ENCODE measurements at places on chromosomes 6 and 20. TPM values are rescaled to one million over a fixed set of nuclear protein-coding genes. Genes with fewer than 3 reads are reported as not detected.

GRCh38 chr6:166933396-166933795 lies 23.0 kb downstream of the RNASET2 start:
- H3K4me3 ChIP-seq, result no peak overlapping the region
- DNase-seq, result no peak
- H3K27ac ChIP-seq, result no peak overlapping the region
- peaks cover 12% of the 10 kb centered on the region for H3K36me3 ChIP-seq
- H3K4me1 ChIP-seq, result peaks cover 6% of the 10 kb centered on the region

PGC gene
- not detected for total RNA-seq

- no peak overlapping the region for H3K27ac ChIP-seq
- no peak overlapping the region for H3K4me3 ChIP-seq
- no peaks in the 10 kb centered on the region for H3K36me3 ChIP-seq
- no peaks in the 10 kb centered on the region for H3K27me3 ChIP-seq
- peaks cover 6% of the 10 kb centered on the region for H3K4me1 ChIP-seq
- DNase-seq, result no peak
Measured at GRCh38 chr20:8671370-8671961, 397.4 kb upstream of the PLCB4 start.

- no peak for DNase-seq
- no peak overlapping the region for H3K4me3 ChIP-seq
- no peaks in the 10 kb centered on the region for H3K27me3 ChIP-seq
- no peak overlapping the region for H3K27ac ChIP-seq
Measured at GRCh38 chr20:50380697-50381040, 129.5 kb upstream of the PTPN1 start.

DNA sequence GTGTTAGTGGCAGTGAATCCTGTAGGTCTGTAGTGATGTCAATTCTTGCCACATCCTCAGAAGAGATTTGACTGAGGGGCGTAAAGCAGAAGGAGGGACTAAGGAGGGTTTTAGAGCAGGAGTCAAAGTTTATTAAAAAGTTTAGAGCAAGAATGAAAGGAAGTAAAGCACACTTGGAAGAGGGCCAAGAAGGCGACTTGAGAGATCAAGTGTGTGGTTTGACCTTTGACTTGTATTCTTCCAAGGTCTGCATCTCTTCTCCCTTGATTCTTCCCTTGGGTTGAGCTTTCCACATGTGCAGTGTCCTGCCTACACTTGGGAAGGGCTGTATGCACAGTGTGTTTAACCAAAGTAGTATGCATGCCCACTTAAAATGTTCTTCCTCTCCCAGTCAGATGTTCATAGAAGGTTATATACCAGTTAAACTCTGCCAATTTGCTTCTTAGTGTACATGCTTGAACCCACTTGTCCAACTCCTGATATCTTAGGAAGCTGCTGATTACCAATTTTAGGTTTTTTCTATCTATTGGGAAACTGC lies 627.6 kb downstream of the MMUT start:
- H3K4me3 ChIP-seq, result no peak overlapping the region
- H3K27ac ChIP-seq, result no peak overlapping the region
- H3K36me3 ChIP-seq, result no peaks in the 10 kb centered on the region

GRCh38 chr6:166955121-166955864 lies 1.1 kb downstream of the RNASET2 start:
- peaks cover 54% of the 10 kb centered on the region for H3K4me1 ChIP-seq
- H3K27ac ChIP-seq, result peak overlapping the region; percentile 39
- no peak for DNase-seq
- H3K36me3 ChIP-seq, result peaks cover 5% of the 10 kb centered on the region
- peak overlapping the region; percentile 92 for H3K4me3 ChIP-seq

MYB gene
- total RNA-seq, result 8.8 TPM

ACSS1 gene
- 55.8 TPM for total RNA-seq

- H3K27ac ChIP-seq, result no peak overlapping the region
- H3K4me1 ChIP-seq, result peaks cover 8% of the 10 kb centered on the region
- peak overlapping the region; percentile 53 for H3K4me3 ChIP-seq
- peak; percentile 39 for DNase-seq
- no peaks in the 10 kb centered on the region for H3K36me3 ChIP-seq
Measured at GRCh38 chr20:58634521-58635278, 16.4 kb upstream of the STX16 start.

- H3K27me3 ChIP-seq, result no peaks in the 10 kb centered on the region
- DNase-seq, result no peak
- peaks cover 35% of the 10 kb centered on the region for H3K36me3 ChIP-seq
- H3K27ac ChIP-seq, result no peak overlapping the region
Measured at GRCh38 chr20:47600967-47601547, 99.4 kb downstream of the NCOA3 start.

GRCh38 chr20:23926944-23927872 lies 47.7 kb upstream of the CST5 start:
- peak overlapping the region; percentile 8 for H3K27ac ChIP-seq
- H3K4me1 ChIP-seq, result peaks cover 22% of the 10 kb centered on the region
- no peaks in the 10 kb centered on the region for H3K36me3 ChIP-seq

PLN gene
- not detected for total RNA-seq

GRCh38 chr20:50438986-50439407 lies 71.2 kb upstream of the PTPN1 start:
- DNase-seq, result no peak
- peaks cover 19% of the 10 kb centered on the region for H3K4me1 ChIP-seq
- no peak overlapping the region for H3K4me3 ChIP-seq
- no peak overlapping the region for H3K27ac ChIP-seq
- H3K36me3 ChIP-seq, result no peaks in the 10 kb centered on the region

GRCh38 chr6:21992178-21992967 lies 304.5 kb downstream of the PRL start:
- peaks cover 8% of the 10 kb centered on the region for H3K27me3 ChIP-seq
- H3K4me3 ChIP-seq, result no peak overlapping the region
- DNase-seq, result no peak

DNA sequence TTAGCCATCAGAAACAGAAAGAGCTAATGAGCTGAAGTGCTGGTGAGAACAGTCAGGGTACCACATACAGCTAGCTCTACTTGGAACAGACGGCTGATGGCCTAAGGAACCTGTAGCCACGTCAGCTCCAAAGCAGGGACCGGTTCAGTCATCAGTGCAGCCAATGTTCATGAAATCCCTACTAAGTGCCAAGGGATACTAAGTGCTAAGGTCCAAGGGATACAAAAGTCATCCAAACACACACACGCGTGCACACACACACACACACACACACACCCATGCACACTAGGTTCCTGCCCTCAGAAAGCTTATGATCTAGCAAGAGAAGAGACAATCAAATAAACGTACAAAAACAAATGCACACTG lies 53.6 kb downstream of the MAP3K5 start:
- peaks cover 5% of the 10 kb centered on the region for H3K36me3 ChIP-seq
- H3K4me3 ChIP-seq, result no peak overlapping the region
- H3K4me1 ChIP-seq, result peaks cover 12% of the 10 kb centered on the region
- no peak overlapping the region for H3K27ac ChIP-seq

DNA sequence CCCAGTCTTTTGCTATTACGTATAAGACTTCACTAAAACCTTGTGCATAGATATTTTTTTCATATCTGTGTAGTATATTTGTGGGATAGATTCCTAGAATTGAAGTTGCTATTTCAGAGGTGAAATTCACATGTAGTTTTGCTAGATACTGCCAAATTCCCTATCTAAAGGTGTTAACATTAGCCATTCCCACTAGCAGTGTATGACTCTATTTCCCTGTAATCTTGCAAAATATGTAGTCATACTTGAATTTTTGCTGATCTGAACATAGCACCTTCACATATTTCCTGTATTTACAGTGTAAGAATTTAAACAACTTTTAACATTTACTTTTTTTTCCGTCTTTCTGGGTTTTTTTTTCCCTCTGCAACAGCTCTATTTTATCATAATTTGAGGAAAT lies 24.9 kb downstream of the SENP6 start:
- H3K27me3 ChIP-seq, result no peaks in the 10 kb centered on the region
- H3K4me1 ChIP-seq, result peaks cover 7% of the 10 kb centered on the region
- H3K4me3 ChIP-seq, result no peak overlapping the region
- no peak for DNase-seq
- H3K36me3 ChIP-seq, result peaks cover 18% of the 10 kb centered on the region

TMEM74B gene
- 4.0 TPM for total RNA-seq

- DNase-seq, result no peak
- H3K36me3 ChIP-seq, result no peaks in the 10 kb centered on the region
- no peak overlapping the region for H3K27ac ChIP-seq
- H3K4me3 ChIP-seq, result no peak overlapping the region
- no peaks in the 10 kb centered on the region for H3K4me1 ChIP-seq
Measured at GRCh38 chr20:57342829-57343228, 8.2 kb upstream of the RAE1 start.

DNA sequence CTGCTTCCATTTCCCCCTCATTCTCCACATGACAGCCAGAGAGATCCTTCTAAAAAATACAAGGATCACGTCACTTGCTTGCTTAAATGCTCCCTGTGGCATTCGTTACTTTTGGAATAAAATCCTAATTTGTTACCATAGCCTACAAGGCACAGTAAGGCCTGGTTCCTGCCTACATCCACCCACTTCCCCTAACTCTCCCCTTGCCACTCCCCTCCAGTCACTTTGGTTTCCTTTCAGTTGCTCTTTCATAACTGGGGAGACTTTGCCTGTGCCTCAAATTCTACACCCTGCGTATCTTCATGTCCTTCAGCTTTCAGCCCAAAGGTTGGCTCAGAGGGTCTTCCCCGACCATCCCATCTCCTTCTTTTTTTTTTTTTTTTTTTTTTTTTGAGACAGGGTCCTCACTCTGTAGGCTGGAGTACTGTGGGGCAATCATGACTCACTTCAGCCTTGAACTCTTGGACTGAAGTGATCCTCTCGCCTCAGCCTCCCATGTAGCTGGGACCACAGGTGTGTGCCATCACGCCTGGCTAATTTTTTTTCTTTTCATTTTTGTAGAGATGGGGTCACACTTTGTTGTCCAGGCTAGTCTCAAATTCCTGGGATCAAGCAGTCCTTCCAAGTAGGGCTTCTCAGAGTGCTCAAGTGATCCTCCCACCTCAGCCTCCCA lies 12.5 kb downstream of the ID1 start:
- H3K36me3 ChIP-seq, result no peaks in the 10 kb centered on the region
- H3K4me3 ChIP-seq, result no peak overlapping the region
- peaks cover 6% of the 10 kb centered on the region for H3K4me1 ChIP-seq
- DNase-seq, result no peak
- peak overlapping the region; percentile 79 for H3K27ac ChIP-seq
- peaks cover 12% of the 10 kb centered on the region for H3K27me3 ChIP-seq

GRCh38 chr20:62069741-62070216 lies 4.1 kb upstream of the TAF4 start:
- H3K27ac ChIP-seq, result no peak overlapping the region
- H3K4me3 ChIP-seq, result no peak overlapping the region
- peaks cover 1% of the 10 kb centered on the region for H3K36me3 ChIP-seq
- H3K4me1 ChIP-seq, result peaks cover 16% of the 10 kb centered on the region

DNA sequence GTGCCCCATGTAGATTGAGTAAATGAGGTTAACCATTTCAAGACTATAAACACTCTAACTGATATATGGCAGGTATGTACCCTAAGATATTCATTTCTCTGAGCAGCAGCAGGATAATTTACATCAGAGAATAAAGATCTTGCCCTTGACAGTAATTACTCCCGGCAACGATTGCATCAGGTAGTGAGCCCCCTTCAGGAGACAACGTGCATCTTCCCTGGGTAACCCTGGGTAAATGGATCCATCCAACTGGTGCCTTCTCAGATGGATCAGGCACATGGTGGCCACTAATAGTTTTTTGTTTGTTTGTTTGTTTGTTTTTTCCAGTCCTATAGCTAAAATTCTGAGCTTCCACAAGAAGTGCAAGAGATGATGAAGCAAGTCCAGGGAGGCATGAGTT lies 469.4 kb upstream of the SLC35B3 start:
- peaks cover 2% of the 10 kb centered on the region for H3K27me3 ChIP-seq
- H3K27ac ChIP-seq, result no peak overlapping the region
- no peaks in the 10 kb centered on the region for H3K4me1 ChIP-seq
- H3K36me3 ChIP-seq, result no peaks in the 10 kb centered on the region
- H3K4me3 ChIP-seq, result no peak overlapping the region
- DNase-seq, result no peak

GRCh38 chr6:34390531-34391472 lies 1.7 kb downstream of the NUDT3 start:
- no peaks in the 10 kb centered on the region for H3K36me3 ChIP-seq
- no peak overlapping the region for H3K4me3 ChIP-seq
- H3K27ac ChIP-seq, result no peak overlapping the region
- H3K4me1 ChIP-seq, result peaks cover 8% of the 10 kb centered on the region
- DNase-seq, result no peak
- H3K27me3 ChIP-seq, result no peaks in the 10 kb centered on the region

NEU1 gene
- 16.4 TPM for total RNA-seq

DNA sequence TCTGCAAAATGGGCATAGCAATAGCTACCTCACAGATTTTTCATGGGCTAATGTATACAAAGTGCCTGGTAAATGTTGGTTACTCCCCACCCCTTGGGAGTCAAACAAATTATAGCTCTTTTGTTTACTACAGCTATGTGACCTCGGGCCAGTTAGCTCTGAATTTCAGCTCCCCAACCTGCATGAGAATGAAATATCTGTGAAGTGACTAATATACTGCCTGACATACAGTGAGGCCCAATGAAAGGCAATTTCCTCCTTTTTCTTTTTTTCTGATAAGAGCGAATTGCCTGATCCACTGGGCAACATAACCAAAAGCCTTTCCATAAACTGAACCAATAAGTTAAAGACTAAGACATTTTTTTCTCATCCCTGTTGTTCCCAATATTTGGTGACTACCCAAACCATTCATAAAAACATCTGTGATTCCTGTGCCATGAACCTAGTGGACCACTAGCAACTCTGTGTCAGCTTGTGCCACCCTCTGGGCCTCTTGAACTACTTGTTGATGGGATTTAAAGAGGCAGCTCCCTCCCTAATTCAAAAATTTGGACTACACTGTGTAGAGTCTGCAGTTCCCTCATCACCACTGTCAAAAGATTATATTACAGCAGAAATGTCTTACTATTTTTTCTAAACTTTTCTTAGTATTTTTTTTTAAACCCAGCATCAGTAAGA lies 91.9 kb upstream of the TMEM30A start:
- DNase-seq, result no peak
- H3K4me3 ChIP-seq, result no peak overlapping the region
- no peaks in the 10 kb centered on the region for H3K36me3 ChIP-seq
- peaks cover 20% of the 10 kb centered on the region for H3K27me3 ChIP-seq
- no peak overlapping the region for H3K27ac ChIP-seq
- no peaks in the 10 kb centered on the region for H3K4me1 ChIP-seq

GRCh38 chr6:169145991-169146501 lies 107.6 kb downstream of the THBS2 start:
- H3K36me3 ChIP-seq, result no peaks in the 10 kb centered on the region
- DNase-seq, result no peak
- H3K4me1 ChIP-seq, result no peaks in the 10 kb centered on the region
- H3K27me3 ChIP-seq, result peaks cover 4% of the 10 kb centered on the region
- H3K4me3 ChIP-seq, result no peak overlapping the region

GRCh38 chr20:12399110-12399836 lies 481.6 kb downstream of the BTBD3 start:
- H3K27ac ChIP-seq, result no peak overlapping the region
- no peaks in the 10 kb centered on the region for H3K27me3 ChIP-seq
- H3K4me3 ChIP-seq, result no peak overlapping the region
- H3K36me3 ChIP-seq, result no peaks in the 10 kb centered on the region

TAF4 gene
- total RNA-seq, result 22.6 TPM

DNA sequence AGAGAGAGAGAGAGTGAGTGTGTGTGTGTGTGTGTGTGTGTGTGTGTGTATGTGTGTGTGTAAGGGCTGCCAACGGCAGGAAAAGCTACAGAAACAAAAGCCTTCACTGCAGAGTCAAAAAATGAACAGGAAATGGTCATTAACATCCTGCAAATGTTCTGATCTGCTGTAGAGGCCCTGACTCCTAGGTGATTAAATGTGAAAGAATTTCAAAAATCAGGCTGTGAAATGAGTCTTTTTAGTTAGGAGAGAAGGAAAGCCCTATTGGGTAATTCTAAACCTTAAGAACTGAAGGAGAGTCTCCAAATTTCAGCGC lies 166.5 kb upstream of the MYLIP start:
- H3K27ac ChIP-seq, result peak overlapping the region; percentile 59
- peaks cover 18% of the 10 kb centered on the region for H3K4me1 ChIP-seq
- peak overlapping the region; percentile 4 for H3K4me3 ChIP-seq
- H3K27me3 ChIP-seq, result no peaks in the 10 kb centered on the region
- H3K36me3 ChIP-seq, result no peaks in the 10 kb centered on the region
